ENCODE measurements at places on chromosomes 7 and 10.

DNA sequence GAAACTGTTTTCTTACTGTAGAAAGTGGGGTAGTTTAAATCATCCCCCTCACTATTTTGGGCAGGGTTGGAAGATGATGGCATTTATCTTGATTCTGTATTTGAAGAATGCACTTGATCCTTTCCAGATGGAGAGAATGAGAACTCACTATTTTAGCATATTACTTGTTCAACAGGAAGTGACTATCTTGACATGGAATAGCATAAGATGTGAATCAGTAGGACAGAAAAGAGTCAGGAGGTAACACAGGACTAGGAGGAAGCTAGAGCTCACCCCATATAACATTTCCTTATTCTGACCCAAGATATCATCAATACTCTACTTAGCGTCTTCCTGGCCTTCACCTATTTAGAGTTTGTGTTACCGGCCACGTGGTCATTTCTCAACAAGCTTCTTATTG lies 400.2 kb downstream of the PHTF2 start:
- DNase-seq, result no peak

DNA sequence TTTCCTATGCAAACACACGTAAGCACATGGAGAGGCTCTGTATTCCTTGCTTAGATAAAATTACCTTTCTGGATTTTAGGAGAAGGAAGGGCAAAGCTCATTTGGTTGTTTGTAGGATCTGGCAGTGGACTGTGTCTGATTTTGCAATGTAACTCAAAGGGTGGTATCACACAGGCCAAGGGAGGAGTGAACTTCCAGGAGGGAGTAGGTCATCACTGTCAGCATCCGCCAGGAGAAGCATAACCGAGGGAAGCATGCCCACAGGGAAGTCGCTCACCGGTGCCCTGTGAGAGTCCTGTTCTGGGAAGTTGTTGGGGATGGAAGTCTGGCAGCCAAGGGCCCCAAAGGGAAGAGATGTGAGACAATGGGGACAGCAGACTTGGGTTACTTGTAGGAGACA lies 74.4 kb downstream of the CFAP58 start:
- DNase-seq, result no peak

- no peak for DNase-seq
These were observed 7.8 kb downstream of the PRKAG2 start for GRCh38 chr7:151869109-151869428.

DNA sequence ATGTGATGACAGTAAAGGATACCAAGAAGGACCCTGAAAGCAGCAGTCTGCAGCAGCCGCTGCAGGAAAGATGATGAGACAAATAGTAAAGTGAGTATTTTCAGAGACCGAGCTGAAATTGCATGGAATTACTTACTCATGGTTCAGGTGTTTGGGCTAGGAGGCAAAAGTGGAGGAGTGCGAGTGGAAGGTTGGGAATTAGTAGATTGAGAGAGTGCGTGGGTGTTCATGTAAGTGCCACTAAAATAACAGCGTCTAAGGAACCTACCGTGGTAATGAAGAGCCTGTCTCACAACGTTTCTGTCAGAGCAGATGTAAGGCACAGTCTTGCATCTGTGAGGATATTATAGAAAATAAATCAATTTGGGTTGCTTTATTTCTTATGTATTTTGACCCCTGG lies 48.3 kb upstream of the FMC1 start:
- no peak for DNase-seq

DNA sequence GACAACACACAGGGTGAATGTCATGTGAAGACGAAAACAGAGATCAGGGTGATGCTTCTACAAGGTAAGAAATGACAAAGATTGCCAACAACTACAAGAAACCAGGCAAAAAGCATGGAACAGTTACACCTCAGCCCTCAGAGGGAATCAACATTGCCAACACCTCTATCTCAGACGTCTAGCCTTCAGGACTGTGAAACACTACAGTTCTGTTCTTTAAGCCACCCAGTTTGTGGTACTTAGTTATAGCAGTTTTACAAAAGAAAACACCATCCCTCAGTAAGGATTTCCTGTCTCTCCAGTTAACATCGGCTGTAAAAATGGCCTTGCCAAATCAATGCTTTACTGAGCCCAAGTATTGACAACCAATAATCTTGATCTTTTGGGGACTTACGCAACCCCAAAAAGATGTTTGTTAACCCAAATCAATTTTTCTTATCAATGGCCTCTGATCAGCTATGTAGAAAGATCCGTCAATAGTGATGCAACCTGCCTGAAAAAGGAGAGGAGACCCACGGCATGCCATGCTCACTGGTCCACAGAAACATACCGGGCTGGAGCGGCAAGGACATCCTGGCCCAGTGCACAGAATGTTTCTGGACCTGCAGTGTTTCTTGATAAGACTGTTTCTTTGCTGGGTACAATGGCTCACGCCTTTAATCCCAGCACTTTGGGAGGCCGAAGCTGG lies 44.0 kb downstream of the AKR1D1 start:
- no peak for DNase-seq

DNA sequence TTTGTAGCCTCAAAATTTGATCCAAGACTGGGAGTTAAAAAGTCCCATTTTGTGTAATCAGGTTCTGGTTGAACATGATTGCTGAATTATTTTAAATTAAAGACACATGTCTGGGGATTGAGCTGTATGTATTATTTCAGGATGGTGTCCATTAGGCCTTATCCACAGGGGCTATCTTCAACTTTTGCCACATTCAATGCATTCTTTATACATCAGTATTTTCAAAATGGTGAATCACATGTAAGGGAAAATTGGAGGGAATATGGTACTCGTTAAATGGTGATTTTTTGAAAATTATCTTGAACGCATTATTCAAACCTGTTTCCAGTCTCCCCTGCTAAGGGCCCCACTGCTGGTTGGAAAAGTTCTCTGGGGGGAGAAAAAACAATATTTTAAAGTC lies 367.7 kb upstream of the NPVF start:
- DNase-seq, result no peak

GRCh38 chr10:116836083-116836482 lies 13.2 kb upstream of the ENO4 start:
- no peak for DNase-seq

DNA sequence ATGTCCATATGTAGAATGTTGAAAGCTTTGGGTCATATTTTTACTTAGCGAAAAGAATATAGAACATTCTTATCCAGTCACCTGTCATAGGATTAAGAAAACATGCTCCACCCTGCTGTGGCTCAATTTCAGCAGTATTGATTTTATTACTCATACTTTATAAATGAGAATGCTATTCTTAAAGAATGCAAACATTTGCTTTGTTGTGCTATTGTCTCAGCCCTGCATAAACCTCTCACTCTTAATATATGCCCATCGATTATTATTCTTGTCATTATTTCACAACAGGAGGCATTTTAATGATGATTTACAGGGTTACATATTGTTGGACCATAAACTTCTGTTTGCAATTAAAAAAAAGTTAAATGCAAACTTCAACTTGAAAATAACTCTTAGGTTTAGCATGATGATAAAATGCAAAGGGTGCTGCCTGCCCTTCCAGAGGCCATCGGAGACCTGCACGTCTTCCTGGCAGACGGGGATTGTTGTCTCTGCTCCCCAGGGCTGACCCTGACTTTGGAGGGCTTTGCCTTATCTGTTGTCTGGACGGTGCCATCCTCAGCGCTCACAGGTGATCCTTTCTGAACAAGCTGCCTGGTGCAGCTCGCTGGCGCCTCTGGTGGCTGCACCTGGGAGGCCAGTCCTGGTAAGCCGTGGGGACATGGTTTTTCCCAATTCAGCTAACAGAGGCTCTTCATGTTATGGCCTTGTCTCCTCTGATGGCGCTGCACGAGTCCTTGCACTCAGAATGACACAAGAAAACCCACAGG lies 50.0 kb upstream of the SHH start:
- DNase-seq, result no peak

DNA sequence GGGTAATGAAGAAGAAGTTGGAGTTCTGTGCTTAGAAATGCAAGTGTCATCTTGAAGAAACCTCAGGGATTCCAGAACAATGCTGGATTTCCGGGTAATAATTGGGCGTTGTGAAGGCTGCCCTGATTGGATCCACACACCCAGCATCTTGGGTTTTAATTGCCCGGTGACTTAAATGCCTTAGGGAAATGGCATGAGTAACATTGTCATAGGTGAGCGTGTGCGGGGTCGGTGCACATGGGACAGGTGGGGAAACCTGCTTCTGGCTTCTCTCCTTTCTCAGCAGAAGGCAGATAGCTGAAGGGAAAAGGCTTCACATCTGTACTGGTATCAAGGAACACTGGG lies 15.2 kb upstream of the CAMK1D start:
- DNase-seq, result no peak

- DNase-seq, result no peak
These were observed 114.9 kb downstream of the IPMK start for GRCh38 chr10:58152673-58153263.

GRCh38 chr10:43060291-43060690 lies 16.6 kb upstream of the RET start:
- no peak for DNase-seq

GRCh38 chr10:117346574-117346973 lies 28.7 kb downstream of the PDZD8 start:
- no peak for DNase-seq
